DMS79 (cell line): ENCODE measurements at places on chromosomes 2 and 18.

- DNase-seq = no peak
These were observed 1481.6 kb upstream of the PIK3C3 start for GRCh38 chr18:40473221-40474029.

DNA sequence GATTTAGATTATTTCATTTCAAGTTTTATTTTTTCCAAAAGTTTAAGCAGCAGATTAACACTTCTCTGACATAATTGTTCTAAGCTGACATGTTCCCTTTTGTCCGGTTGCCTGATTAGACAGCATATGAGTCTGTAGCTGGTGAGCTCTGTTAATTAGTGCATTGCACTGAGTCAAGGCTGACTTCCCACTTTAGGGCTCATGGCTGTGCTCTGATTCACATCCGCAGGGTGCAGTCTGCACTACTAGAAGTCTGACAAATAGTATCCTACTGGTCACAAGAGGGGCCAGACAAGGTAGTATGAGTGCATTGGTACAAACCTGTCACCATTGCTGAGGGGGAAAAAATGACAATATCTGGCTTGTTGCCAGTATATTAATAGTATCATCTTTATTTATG is 443.9 kb upstream of the ZNF804A start:
- no peak for DNase-seq

GRCh38 chr2:24723191-24723590 is 70.0 kb downstream of the PTRHD1 start:
- DNase-seq = no peak

DNA sequence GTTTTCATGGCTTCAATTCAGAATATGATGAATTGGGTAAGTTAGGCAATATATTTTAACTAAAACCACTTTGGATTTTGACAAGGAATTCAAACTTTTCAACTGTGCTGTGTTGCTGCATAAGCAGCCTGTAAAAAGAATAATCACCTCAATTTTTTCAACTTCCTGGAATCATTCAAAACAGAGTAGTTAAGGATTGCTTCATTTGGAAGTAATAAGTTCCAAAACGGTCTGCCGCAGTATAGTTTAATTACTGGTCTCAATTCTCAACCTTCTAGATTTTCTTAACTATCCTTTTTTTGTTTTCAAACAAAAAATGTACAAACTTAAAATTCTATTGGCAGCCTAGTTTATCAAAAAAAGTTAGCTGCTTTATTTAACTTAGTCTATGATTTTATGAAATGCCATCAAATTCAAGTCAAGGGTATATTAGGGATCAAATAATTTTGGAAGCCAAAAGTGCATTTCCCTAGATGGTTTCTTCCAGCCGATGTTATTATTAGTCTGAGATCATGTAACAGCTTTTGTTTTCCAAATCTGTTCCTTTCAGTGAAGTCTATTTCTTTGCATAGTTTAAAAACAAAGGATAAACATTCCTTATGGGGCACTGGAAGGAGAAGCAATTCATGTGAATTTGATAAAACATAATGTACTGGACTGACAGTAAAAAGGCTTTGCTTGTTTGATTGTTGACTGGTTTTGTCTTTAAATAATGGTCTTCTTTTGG is 76.1 kb upstream of the ETAA1 start:
- DNase-seq = no peak

GRCh38 chr2:73989972-73990371 is 5.3 kb downstream of the TET3 start:
- DNase-seq = no peak

DNA sequence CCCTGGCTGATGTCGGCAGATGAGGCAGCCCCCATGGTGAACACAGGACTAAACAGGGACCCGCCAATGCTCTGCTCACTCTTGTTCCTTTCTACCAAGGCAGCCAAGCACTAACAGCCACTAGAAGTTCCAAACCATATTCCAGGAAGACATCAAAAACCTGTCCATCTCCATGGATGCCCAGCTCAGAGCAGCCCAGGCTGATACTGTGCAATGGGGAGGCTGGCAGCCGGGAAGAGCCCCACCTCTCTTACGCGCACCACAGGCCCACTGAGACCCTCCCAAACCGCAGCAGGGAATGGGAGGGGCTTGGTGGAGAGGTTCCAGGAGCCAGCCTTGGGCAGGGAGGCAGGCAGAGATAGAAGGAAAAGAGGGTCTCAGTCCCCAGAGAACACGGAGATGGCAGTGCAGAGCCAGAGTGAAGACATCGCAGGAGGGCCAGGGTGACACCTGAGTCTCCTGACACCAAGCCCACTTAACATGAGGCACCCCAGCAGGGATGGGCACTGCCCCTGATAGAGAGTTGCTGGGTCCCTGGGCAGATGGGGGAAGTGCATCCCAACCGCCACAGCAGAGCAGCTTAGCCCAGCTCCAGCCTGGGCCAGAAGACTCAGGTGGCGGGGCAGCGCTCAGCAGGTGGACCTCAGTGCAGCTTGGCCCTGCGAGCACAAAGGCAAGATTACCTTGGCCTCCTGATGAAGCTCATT is 3.4 kb downstream of the HS6ST1 start:
- peak; percentile 18 for DNase-seq

DNA sequence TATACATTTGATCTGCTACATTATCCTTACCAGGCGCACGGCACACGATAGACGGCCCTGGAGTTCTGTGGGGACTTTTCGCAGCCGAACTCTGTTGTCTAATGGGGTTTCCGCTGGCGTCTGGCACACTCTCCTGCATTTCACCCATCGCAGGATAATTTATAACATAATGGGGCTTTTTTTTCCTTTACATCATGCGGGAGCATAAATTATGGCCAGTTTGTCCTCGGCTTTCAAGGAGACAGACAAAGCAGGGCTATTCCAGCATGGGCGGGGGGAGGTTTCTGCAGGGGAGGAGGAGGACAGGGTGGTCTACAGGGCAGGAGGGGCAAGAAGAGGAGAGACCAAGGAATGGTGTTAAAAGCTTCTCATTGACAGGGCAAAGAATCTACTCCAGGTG is 279.8 kb downstream of the CELF4 start:
- no peak for DNase-seq
